ENCODE measurements at places on chromosomes 7 and 10. TPM values are rescaled to one million over a fixed set of nuclear protein-coding genes. Genes with fewer than 3 reads are reported as not detected.

GIMAP4 gene
- 0.26 TPM for total RNA-seq

MOGAT3 gene
- total RNA-seq, result 0.23 TPM

STK31 gene
- 1.0 TPM for total RNA-seq

GRCh38 chr10:5761220-5761619, 52.0 kb downstream of the GDI2 start:
- peaks cover 23% of the 10 kb centered on the region for H3K36me3 ChIP-seq
- no peak overlapping the region for H3K4me3 ChIP-seq
- no peak overlapping the region for H3K27ac ChIP-seq
- no peaks in the 10 kb centered on the region for H3K27me3 ChIP-seq

DNA sequence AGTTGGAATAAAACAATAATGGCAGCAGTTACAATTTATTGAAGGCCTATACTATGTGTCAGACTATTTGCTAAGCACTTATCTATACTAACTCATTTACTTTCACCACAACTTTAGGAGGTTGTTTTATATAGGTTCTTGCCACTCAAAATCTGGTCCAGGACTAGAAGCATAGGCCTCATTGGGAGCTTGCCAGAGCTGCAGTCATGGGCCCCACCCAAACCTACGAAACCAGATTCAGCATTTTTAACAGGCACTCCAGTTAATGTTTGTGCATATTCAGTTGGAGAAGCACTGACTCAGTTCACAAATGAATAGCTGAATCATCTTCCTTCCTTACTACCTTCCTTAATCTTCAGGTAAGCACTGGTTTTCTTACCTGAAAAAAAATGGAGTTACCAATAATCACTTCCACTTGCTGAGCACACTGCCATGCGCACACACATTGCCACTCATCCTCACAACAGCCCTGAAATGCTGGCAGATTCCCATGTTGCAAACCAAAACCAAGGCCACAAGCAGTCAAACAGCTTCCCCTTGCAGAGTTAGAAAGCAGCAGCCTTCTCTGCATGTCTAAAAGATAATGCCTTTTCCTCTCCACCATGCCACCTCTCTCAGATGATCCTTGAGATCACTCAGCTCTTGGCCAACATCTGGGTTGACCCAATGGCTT, 122.4 kb downstream of the SLC16A9 start:
- no peaks in the 10 kb centered on the region for H3K27me3 ChIP-seq
- no peaks in the 10 kb centered on the region for H3K36me3 ChIP-seq
- DNase-seq, result no peak
- no peak overlapping the region for H3K4me3 ChIP-seq
- no peaks in the 10 kb centered on the region for H3K4me1 ChIP-seq
- no peak overlapping the region for H3K27ac ChIP-seq

DNA sequence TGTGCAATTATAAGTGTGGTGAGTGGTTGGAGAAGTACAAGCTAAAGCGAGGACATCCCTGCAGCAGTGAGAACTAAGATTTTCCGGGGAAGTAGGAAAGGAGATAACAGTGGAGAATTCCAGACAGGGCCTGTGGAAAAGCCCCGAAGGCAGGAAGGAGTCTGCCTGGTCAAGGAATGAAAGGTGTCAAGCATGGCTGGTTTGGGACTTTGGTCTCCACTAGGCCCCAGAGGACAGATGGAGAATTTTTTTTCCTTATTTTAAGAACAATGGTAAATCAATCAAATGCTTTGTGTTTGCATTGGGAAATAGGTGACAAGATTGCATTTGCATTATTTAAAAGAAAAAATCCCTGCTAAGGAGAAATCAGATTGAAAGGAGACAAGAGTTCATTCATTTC, 3.2 kb upstream of the CEP55 start:
- H3K36me3 ChIP-seq, result no peaks in the 10 kb centered on the region
- no peak for DNase-seq
- peaks cover 11% of the 10 kb centered on the region for H3K4me1 ChIP-seq
- no peaks in the 10 kb centered on the region for H3K27me3 ChIP-seq
- no peak overlapping the region for H3K27ac ChIP-seq

Data from Panc1 (cell line).